ENCODE measurements at places on chromosomes 12 and 14.

DNA sequence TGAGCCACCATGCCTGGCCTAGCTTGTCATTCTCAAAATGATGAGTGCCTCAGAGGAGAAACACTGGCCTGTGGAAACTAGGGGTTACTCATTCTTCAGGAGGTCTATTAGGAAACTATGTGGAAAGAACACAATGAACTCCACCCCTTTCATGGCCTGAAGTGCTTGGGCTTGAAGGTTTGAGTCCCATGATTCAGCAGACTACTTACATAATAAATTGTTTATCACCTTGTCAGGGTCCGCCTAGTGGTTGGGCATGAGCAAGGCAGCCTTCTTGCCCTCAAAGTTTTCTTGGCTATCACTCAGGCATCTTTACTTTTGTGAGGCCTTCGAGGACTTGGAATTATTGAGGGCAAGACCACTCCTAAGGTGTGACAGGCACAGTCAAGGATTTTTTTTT lies 251.2 kb downstream of the ACSS3 start:
- DNase-seq, result no peak

DNA sequence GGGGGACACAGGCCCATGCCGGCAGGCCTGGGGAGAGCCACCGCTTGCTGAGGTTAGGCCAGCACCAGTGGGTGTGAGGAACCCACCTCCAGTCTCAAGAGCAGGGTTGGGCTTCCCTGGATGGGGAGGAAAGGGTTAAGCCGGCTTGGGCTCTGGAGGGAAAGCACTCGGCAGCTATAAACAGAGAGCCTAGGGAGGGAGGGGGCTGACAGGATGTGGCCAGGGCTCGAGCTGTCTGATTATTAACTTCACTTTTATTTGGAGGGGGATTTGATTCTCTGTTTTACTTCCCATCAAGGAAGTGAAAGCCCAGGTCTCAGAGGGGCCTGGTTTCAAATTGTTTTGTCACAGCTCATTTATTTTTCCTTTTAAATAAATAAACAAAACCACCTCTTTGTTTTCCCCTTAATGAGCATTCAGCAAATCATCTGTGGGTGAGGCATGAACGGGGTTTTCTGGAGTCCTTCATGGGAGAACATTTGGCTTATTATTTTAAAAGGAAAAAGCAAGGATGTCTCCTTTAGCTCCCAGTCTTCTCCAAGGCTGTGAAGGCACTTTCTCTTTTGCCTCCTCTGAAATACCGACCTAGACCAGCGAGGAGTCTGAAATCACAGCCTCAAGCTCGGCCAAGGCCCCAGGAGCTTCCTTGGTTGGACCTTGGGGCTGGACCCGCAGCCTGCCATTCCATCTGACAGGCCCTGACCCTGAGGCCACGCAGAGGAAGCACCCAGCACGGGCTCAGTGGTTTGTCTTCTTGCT lies 21.9 kb upstream of the ZFP36L1 start:
- DNase-seq, result peak; percentile 44

- DNase-seq, result no peak
Observed at GRCh38 chr12:72053604-72054003, 115.0 kb downstream of the TPH2 start.

DNA sequence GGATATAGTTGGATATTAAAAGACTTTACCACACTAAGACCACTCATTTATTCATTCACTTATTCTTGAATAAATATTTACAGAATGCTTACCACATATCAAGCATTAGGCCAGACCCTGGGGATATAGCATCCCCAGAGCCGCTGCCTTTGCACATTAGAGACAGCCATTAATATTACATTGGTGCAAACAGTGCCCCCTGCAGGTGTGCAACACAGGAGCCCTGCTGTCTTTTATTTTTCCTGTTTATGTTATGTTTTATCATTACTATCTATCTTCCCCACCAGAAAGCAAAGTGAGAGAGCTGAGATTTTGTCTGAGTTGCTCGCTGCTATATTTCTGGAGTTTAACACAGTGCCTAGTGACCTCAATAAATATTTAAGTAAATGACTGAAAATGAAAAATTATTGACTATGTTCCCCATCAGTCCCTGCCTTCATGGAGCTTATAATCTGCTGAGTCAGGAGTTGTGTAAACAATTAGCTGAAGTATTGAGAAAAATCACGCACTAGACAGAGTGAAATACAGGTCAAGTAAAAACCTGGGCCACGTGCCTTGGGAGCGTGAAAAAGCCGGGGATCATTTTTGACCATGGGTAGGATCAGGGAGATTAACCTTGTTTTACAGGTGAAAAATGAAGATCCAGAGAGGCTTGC lies 301.6 kb downstream of the PCNX1 start:
- DNase-seq, result no peak

DNA sequence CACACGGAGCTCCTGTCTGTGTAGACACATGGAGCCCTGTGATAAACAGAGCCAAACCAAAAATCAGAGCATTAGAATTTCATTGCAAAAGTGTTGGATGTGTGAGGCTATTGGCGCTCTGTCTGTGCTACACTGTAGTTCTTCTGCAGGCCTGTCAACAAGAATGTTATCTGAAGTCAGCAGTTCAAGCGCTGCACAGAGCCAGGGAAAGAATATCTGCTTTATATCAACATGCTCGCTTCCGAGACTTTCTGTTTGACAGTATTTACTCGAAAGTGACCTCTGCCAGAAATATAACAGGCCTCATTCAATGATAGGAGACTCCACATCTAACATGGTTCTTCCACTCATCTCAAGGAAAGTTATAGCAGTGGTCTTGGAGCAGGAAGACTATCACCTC lies 118.3 kb downstream of the CCER1 start:
- no peak for DNase-seq

DNA sequence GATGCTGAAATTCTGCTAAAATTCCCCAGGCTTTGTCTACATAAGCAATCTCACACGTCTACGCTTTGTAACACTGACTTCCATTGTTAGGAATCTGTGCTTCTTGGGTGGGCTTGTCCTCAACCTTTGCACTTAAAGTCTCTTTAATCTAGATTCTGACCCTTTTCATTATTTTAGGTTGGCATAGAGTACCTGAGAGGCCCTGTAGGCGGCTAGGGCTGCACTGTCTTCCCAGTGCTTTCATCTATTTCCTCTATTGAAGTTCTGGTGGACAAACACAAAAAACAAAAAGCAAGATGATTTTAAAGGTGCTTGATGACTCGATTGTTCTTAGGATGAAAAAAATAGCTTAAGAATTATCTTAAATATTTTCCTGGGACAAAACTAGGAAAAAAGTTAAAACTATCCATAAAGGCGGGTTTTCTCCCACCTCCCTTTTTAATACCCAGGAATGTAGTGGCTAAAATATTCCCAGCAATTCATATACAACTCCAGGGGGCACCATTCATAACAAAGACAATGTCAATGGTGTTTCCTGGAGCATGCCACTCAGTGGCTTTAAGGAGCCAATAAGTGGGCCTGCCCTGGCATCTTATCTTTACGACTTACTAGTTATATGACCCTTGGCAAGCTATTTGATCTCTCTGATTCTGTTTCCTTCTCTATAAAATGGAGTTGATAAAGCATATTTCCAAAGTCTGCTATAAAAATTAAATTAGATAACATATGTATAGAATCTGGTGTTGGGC lies 197.5 kb downstream of the STXBP6 start:
- no peak for DNase-seq

- no peak for DNase-seq
Observed at GRCh38 chr14:76298896-76299295, 77.0 kb upstream of the ESRRB start.

DNA sequence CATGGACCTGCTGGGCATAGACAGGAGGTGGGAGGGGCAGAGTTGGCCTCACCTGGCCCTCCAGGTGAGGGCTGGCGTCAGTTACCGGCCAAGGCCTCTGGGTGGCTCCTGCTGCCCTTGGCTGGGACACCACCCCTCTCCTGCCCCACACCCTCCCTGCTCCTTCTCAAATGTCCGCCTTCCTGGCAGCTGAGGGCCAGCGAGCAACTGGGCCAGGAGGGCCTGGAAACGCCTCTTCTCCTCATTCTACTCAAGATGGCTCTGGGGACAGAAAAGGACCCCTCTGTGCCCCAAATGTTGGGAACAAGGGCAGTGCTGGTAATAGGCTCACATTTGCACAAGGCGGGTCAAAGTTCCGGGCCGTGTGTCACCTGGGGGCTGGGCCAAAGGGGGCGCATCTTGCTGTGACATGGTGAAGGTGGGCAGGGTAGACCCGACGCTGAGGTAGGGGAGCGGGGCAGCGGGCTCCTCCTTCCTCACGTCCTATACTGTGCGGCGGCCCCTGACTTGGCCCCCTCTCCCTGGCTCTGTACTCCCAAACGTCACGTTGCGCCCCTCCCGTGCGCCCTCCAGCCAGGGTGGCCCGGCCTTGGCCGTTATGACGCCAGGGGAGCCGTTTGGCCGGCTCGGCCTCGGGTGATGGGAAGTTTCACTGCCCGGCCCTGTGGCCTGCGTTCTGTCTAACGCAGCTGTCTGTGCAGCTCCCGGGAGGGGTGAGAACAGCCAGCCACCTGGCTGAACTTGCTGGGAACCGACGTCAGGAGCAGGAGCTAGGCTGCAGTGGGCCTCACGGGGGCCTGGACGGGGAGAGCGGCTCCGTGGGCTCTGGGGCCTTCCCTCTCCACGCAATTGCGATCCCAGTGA lies 18.0 kb upstream of the DLK1 start:
- DNase-seq, result no peak

DNA sequence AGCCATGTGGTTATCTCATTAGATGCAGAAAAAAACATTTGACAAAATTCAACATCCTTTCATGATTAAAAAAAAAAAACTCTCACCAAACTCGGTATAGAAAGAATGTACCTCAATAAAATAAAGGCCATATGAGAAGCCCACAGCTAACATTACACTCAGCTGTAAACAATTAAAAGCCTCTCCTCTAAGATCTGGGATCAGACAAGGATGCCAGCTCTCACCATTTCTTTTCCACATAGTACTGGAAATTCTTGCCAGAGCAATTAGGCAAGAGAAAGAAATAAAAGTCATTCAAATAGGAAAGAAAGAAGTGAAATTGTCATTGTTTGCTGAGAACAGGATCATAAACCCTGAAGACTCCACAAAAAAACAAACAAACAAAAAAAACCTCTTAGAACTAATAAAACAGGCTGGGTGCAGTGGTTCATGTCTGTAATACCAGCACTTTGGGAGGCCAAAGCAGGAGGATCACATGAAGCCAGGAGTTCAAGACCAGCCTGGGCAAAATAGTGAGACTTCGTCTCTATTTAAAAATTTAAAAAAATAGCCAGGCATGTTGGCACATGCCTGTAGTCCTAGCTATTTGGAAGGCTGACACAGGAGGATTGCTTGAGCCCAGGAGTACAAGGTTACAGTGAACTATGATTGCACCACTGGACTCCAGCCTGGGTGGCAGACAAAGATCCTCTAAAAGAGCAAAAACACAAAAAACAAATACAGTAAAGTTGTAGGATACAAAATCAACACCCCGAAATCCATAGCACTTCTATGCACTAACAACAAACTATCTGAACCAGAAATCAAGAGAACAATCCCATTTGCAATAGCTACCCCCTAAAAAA lies 114.4 kb downstream of the FOXA1 start:
- no peak for DNase-seq

GRCh38 chr12:14846042-14846587 lies 2.8 kb upstream of the ART4 start:
- DNase-seq, result no peak

GRCh38 chr12:47273191-47273626 lies 193.4 kb upstream of the AMIGO2 start:
- no peak for DNase-seq

DNA sequence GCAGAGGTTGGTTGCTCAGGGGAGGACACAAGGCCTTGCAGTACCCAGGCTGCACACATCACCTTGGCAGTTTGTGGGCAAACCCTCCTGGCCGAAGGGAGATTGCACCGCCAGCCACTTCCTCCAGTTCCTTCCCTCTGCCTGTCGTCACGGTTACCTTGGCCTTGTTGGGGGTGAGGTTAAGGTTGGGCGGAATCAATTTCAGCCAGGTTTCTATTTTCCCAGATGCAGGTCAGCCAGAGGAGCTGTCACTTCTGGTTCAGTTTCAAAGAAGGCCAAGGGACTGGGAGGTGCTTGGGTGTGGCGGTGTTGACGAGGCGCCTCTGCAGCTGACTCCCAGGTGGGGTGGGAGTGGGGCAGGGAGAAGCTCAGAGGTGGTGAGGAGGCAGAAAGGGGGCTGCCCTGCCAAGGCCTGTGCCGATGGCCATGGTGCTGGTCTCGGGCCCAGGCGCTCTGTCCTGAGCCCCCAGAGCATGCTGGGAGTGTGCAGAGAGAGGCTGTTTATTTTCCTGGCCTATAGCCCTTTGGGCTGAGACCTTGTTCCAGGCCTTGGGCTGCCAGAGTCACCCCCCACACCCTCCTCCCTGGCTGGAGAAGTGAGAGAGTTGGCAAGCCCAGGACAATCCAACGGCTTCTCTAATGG lies 31.4 kb downstream of the JDP2 start:
- no peak for DNase-seq

- peak; percentile 36 for DNase-seq
Observed at GRCh38 chr14:74882103-74882920, 596 bp downstream of the DLST start.

GRCh38 chr12:47740606-47741339 lies 15.5 kb upstream of the ENDOU start:
- no peak for DNase-seq

GRCh38 chr12:53115112-53115890 lies 12.0 kb downstream of the SOAT2 start:
- no peak for DNase-seq

GRCh38 chr12:44589697-44590096 lies 286.4 kb downstream of the NELL2 start:
- DNase-seq, result no peak

- DNase-seq, result no peak
Observed at GRCh38 chr12:52182384-52182783, 9.4 kb downstream of the KRT80 start.

DNA sequence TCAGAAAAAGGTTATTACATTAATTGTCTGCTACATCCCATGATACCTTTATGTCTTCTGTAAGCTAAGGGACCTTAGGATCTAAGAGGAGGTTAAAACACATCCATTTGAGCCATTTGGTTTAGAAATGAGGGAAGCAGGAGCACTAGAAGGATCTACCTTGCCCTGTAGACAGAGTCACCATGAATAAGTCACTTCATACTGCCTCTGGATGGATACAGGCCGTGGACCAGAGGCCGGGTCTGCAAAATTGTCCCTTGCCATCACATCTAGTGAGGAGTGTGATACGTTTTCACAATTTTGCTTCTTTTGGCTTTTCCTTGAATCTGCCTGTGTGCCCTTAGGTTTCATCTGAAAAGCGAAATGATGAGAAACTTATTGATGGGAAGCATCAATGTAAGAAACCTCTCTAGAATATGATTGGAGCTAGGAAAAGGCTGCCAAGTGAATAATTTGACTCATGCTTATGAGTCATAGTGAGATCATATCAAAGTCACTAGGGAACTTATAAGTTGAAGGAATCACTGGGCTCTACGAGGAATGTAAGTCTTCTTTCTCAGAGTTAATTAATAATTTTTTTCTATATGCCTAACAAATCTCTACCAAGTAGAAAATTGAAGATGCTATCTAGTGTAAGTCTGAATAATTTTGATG lies 10.8 kb downstream of the GLRX5 start:
- DNase-seq, result no peak

DNA sequence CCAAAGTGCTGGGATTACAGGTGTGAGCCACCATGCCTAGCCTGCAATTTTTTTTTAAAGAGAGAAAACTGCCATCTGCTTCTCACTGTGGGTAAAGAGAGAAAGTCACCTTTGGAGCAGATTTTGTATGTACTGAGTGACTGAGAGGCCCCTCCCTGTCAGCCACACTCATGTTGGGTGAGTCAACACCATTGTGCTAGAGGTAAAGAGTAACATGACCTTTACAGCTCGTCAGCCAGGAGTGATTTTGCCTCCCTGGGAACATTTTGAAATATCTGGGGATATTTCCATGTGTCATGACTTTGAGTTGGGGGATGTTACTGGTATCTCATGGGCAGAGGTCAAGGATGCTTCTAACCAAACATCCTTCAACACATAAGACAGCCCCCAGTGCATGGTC lies 115.2 kb downstream of the KSR2 start:
- no peak for DNase-seq

Data from activated effector memory CD4-positive, alpha-beta T cell treated with Interleukin-2 at 50 U/mL for 16 hours (primary cell).